NCI-H146 (cell line): ENCODE measurements at places on chromosomes 2 and 18.

- DNase-seq, result no peak
These were observed 191.2 kb downstream of the MGAT5 start for GRCh38 chr2:134445116-134445515.

DNA sequence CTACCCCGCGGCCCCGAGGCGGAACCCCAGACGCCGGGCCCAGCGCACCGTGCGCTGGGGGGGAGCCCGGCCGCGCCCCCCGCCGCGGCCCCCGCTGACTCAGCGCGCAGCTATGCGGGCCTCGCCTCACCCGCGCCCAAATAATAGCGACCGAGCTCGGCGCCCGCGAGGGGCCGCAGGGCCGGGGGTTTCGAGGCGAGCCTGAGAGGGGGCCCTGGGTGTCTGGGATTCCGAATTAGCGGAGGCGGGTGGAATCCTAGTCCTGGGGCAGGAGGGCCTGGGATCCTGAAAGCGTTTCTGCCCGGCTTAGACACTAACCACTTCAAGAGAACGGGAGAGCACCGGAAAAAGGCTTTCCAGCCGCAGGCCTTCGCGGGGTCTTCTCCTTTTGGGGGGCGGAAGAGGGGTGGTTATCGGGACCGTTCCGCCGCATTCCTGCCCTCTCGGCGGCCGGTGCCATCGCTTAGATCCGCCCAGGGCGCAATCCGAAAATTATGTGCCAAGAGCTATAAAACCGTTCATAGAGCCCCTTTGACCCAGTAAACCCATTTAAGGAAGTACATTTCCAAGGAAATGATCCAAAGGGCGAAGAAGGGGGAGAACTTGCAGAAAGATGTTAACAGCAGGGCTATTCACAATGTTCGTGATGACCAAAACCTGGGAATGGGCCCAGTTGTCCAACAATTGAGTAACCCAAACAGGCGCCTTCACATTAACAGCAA is 681 bp upstream of the ROCK2 start:
- DNase-seq, result peak; percentile 47

GRCh38 chr18:46346213-46346612 is 242.0 kb downstream of the HAUS1 start:
- DNase-seq, result no peak

DNA sequence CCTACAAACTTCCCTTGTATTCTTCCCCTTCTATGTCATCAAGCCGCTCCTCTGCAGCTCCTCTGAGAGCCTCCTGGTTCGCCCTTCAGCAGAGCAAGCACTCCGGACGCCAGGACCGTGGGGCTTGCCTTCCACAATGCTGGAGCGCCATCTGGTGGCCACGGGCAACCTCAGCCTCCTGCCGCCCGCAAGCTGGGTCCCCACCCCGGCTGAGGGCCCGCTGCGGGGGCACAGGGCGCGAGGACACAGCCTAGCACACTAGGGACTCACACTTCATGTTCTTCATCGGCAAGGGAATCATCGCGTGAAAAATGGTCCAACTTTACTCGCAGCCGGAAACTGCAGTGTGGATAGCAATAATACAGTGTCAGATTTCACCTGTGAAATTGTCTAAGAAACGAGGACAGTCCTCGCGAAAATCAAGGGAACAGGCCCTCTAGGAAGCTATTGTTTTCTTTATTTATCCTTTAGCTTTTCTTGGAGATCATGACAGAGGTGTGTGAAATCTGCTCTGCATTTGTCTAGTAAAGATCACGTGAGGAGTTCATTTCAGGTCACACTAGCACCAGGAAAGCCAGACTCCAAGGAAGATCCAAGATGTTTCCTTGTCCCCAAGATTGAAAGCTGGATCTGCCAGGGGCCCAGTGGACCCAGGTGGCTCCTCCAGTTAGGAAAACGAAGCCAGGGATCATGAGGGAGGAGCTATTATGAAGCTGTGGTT is 5.8 kb downstream of the PRLH start:
- peak; percentile 89 for DNase-seq

GRCh38 chr2:71492112-71492511 is 38.8 kb downstream of the DYSF start:
- peak; percentile 9 for DNase-seq

- no peak for DNase-seq
These were observed 26.4 kb upstream of the PGAP1 start for GRCh38 chr2:196952936-196953335.

DNA sequence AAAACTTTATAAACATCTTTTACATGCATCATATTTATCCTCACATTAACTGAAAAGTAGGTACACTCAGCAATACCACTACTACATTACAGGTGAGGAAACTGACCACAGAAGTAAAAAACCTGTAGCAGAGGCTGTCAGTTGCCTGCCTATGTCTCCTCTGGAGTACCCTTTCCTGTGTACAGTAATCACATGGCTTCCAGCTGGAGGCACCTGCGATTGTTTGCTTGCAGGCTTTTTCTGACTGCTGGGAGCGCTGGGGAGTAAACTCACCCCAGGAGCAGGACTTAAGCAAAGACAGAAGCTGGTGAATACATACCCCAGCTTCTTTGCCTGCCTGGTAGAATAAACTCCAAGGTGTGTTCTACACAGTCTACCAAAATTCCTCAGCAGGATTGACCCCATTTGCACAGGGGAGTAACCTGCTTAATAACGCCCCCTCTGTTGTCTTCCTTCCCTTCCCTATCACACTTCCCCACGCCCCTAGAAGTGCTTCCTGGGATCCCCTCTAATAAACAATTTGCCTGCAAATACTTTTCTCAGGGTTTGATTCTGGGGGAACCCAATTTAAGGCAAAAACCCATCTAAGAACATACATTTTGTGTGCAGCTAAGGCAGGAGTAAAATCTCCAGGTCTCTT is 138.9 kb downstream of the PTH2R start:
- peak; percentile 46 for DNase-seq

DNA sequence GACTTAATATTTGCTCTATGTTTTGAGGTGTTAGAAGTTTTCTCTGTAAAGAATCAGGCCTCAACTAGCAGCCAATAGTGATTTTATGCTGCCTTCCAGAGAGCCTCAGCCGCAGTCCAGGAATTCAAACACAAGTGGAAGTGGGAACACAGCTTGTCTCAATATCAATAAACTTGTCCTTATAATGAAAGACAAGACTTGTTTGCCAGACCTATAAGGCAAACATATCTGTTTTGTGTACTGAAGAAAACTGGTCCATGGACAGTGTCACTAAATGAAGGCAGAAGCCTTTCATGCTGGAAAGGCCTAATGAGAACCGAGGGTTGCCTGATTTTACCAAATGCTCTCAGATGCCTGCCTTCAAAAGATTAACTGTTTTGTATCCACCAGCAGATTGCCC is 182.2 kb downstream of the EPHA4 start:
- no peak for DNase-seq

GRCh38 chr18:7958897-7959146 is 391.7 kb downstream of the PTPRM start:
- DNase-seq, result no peak

GRCh38 chr18:10045296-10045891 is 131.6 kb downstream of the VAPA start:
- no peak for DNase-seq

DNA sequence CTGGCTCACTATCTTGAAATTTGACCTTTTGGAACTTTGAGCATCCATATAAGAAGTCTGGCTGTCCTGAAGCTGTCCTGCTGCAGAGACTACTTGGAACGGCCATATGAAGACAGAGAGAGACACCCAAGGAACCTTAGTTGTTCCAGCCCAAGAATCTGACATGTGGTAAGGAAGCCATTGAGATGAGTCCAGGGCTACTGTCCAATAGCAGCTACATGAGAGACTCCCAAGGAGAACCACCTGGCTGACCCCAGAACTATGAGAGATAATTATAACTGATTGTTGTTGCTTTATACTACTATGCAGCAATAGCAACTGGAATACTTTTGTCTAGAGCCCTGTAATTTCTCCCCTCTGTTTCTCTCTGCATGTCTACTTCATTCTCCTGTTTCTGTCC is 234.3 kb upstream of the TANK start:
- no peak for DNase-seq
